ENCODE measurements at places on chromosomes 7 and 10.

DNA sequence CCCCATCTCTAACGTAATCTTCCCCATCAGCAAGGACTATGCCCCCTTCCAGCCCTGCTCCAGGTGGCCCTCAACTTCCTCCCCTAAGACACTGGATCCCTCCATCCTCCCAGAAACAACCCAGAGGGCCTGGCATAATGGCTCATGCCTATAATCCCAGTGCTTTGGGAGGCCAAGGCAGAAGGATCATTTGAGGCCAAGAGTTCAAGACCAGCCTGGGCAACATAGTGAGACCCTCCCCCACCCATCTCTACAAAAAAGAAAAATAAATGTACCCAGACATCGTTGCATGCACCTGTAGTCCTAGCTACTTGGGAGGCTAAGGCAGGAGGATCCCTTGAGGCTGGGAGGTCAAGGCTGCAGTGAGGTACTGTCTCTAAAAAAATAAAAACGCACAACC lies 42.6 kb downstream of the TMEM130 start:
- no peak for DNase-seq

GRCh38 chr10:4676566-4676965 lies 149.4 kb upstream of the AKR1E2 start:
- DNase-seq: no peak

DNA sequence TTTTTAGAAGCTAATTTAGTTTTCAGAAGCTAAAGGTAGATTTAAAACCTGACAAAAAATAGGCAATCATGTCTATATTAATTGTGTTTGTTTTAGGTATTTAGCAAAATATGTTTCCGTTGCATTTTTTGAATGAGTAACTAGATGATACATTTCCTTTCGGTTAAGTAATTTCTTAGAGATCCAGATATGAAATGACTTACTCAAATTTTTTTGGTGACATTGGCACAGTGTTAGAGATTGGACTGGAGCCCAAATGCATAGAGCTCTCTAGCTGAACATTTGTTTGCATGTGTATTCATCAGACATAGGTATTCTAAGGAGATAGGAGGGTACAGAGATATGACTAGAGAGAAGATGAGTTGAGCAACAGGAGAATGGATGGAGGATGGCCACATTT lies 1.9 kb downstream of the BUB3 start:
- no peak for DNase-seq

DNA sequence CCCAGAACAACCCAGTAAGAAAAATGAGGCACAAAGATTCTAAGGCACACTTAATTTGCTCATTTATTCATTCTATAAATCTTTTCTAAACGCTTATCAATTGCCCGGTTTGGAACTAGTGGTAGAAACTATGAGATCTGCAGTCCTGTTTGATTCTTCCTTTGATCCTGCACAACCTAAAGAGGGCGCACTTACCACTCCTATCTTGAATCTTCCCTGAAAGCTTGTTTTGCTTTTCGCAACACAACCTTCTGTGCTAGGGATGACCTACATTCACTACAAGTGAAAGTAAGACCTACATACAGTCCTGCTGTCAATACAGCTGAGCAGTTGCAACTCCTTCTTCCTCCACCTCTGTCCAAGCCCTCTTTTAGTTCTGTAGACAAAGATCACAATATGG lies 12.6 kb upstream of the ARL4A start:
- peak; percentile 52 for DNase-seq

DNA sequence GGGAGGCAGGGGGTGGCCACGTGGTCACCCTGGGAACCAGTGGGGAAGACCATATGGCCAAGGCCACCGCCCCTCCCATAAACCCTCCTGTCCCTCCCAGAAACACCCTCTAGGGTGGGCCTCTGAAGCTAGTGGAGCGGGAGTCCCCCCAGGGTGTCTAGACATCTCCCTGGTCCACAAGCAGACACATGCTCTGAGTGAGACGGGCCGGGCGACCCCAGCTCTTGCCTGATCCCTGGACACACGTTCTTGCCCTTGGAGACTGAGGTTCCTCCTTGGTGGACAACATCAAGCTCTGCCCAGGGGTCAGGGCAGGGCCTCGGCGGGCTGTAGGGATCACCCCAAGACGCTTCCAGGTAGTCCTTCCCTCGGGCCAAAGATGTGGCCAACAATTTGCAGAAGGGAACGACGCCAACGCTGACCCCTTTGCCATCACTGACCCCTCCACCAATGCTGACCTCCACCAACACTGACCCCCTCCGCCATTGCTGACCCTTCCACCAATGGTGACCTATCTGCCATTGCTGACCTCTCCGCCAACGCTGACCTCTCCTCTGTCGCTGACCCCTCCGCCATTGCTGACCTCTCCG lies 57.1 kb downstream of the FOXL3 start:
- DNase-seq: no peak

GRCh38 chr10:114057855-114058254 lies 14.2 kb downstream of the ADRB1 start:
- no peak for DNase-seq

- no peak for DNase-seq
These were observed 41.4 kb downstream of the GNA12 start for GRCh38 chr7:2802504-2803341.

GRCh38 chr10:486206-486605 lies 203.3 kb downstream of the DIP2C start:
- DNase-seq: no peak

GRCh38 chr10:128287921-128288320 lies 161.7 kb upstream of the MKI67 start:
- no peak for DNase-seq

- no peak for DNase-seq
These were observed 37.9 kb downstream of the PAXIP1 start for GRCh38 chr7:154965014-154965413.

- no peak for DNase-seq
These were observed 351.4 kb downstream of the MDFIC start for GRCh38 chr7:115273139-115273772.

- peak; percentile 36 for DNase-seq
These were observed 6.0 kb upstream of the ZRANB1 start for GRCh38 chr10:124935946-124936345.

- peak; percentile 72 for DNase-seq
These were observed 19.4 kb downstream of the KCNK18 start for GRCh38 chr10:117216611-117217195.
